ENCODE measurements at places on chromosomes 12 and 14. TPM values are rescaled to one million over a fixed set of nuclear protein-coding genes. Genes with fewer than 3 reads are reported as not detected.
A peak's percentile ranks its signal among the peaks of the same experiment; 100 is the strongest.

RPL10L gene
- not detected for total RNA-seq

- H3K27me3 ChIP-seq: peaks cover 93% of the 10 kb centered on the region
- H3K27ac ChIP-seq: no peak overlapping the region
- DNase-seq: peak; percentile 56
- no peaks in the 10 kb centered on the region for H3K36me3 ChIP-seq
- H3K4me3 ChIP-seq: no peak overlapping the region
- no peaks in the 10 kb centered on the region for H3K4me1 ChIP-seq
Measured at GRCh38 chr14:95609398-95609990, 74.6 kb downstream of the GLRX5 start.

BTBD6 gene
- 119 TPM for total RNA-seq

KRT3 gene
- total RNA-seq: 0.33 TPM

GRCh38 chr14:35993684-35993960 is 167.5 kb downstream of the BRMS1L start:
- no peak for DNase-seq
- no peak overlapping the region for H3K27ac ChIP-seq
- H3K4me1 ChIP-seq: peaks cover 13% of the 10 kb centered on the region
- no peak overlapping the region for H3K4me3 ChIP-seq

DNA sequence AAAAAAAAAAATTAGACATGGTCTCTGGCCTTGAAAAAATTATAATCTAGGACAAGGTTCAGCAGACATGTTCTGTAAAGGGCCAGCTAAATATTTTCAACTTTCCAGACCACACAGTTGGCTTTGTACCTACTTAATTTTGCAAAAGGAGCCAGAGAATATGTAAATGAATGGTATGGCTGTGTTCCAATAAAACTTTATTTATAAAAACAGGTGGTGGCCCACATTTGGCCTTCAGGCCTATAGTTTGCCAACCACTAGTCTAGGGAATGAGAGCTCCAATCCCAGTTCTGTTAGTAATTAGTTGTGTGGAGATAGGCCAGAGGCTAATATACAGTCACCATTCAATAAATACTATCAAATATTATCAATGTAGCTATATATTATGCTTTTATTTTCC is 29.3 kb upstream of the PWP1 start:
- H3K27me3 ChIP-seq: no peaks in the 10 kb centered on the region
- no peak overlapping the region for H3K4me3 ChIP-seq
- no peak for DNase-seq
- no peaks in the 10 kb centered on the region for H3K36me3 ChIP-seq

CIROP gene
- total RNA-seq: not detected

DNA sequence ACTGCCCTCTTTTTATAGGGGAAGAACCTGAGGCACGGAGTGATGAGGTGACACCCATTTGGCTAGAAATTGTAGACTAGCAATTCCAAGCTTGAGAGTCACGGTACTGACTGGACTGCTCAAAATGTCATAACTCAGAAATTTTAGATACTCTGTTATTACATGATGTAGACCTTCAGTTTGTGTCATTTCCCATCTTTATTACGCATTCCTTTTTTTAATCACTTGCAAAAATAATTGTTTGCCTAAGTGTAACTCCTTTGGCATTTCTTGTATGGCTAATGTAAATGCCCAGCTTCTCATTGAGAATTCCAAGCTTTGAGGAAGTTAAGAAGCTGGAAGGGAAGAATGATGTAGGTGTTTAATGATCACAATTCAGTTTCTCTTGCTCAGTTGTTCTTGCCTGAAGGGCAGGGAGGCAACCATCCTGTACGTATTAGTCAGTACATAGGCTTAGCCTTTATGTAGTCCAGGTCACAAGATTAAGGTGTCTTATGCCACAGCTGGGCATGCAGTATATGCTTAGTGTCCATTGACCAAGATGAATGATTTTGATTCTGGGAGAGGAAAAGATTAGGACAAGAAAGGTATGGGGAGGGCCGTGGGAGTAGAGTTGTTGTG is 68.2 kb upstream of the EVL start:
- H3K27ac ChIP-seq: no peak overlapping the region
- H3K4me3 ChIP-seq: no peak overlapping the region
- H3K4me1 ChIP-seq: no peaks in the 10 kb centered on the region
- no peaks in the 10 kb centered on the region for H3K36me3 ChIP-seq
- peak; percentile 17 for DNase-seq
- no peaks in the 10 kb centered on the region for H3K27me3 ChIP-seq

Measured in PC-3 (cell line).